ENCODE measurements at places on chromosomes 5 and 9. TPM values are rescaled to one million over a fixed set of nuclear protein-coding genes. Genes with fewer than 3 reads are reported as not detected.

Gene PCDH12
- total RNA-seq: 4.2 TPM

Gene RXFP3
- total RNA-seq: 0.36 TPM

Gene TMEM167A
- total RNA-seq: 90.5 TPM

Gene TMEM252
- not detected for total RNA-seq

Gene GZMA
- not detected for total RNA-seq

Gene SLC45A2
- total RNA-seq: 1.2 TPM
